ENCODE measurements at places on chromosomes 7 and 10.

GRCh38 chr7:138086563-138087270 lies 10.5 kb downstream of the AKR1D1 start:
- ATAC-seq = no peak

- no peak for ATAC-seq
Measured at GRCh38 chr7:41175435-41175834, 527.5 kb downstream of the INHBA start.

GRCh38 chr7:139771001-139771956 lies 6.5 kb downstream of the HIPK2 start:
- peak; percentile 64 for ATAC-seq

GRCh38 chr10:113142601-113143362 lies 192.7 kb downstream of the TCF7L2 start:
- ATAC-seq = no peak

DNA sequence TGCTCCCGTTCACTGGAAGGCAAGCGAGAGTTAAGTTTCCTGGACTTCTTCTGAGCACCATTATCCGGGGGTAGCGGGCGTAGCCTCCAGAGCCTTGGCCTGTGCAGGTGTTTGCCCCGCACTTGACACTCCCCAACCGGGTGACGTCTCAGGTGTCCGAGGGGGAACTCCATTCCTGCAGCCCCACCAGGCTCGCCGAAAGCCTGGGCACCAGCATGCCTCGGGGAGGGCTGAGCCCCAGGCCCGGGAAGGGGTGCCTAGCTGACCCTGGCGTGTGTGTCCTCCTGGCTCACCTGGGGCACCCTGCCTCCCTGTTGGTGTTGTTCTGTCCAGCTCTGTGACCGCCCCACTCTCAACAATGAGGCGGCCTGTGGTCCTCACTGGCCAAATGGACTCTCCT lies 109.4 kb upstream of the GPR26 start:
- no peak for ATAC-seq

DNA sequence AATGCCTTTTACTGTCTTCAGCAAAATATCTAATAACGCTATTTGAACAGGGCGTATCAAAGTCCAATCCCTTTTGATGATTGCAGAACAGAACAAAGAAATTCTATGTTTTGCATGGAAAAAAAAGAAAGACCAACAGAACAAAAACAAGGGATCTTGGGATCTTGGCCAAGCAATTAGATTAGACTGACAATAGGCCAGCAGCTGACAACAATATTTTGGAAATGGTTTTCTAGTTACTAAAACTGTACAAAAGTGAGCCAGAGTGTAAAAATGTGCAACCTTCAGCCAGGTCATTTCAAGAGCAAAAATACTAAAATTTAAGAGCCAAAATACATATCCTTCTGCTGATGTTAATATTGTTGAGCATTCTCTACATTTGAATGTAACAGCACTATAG lies 716.5 kb upstream of the KCND2 start:
- ATAC-seq = no peak

Data from activated T-helper 17 cell treated with anti-CD3 and anti-CD28 coated beads, Interleukin-2, amount 50 U/mL, for 72 hours (primary cell).